ENCODE measurements at places on chromosomes 3 and 15.

GRCh38 chr3:38260474-38260873, 5.1 kb upstream of the SLC22A13 start:
- no peak for DNase-seq

- DNase-seq, result no peak
These were observed 328.4 kb upstream of the UMPS start for GRCh38 chr3:124401843-124402242.

GRCh38 chr3:122057671-122058070, 2.5 kb downstream of the CD86 start:
- no peak for DNase-seq

DNA sequence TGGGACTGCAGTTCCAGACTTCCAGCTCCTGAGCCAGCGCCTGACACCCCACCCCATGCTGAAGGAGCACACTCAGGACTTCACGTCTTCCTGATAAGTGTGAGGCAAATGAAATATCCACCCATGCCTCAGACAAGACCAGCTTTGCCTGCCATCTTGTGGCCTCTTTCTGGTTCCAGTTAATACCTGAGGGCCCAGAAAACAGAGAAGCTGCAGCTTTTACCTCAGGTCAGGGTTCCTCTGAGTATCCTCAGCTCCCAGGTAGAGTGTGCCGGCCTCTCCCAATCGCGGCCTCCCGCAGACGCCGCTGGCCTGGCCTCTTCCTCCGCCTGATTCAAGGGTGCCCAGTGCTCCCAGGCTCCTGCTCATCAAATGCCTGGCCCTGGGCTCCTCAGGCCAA, 5.1 kb upstream of the KLHL6 start:
- DNase-seq, result peak; percentile 34

DNA sequence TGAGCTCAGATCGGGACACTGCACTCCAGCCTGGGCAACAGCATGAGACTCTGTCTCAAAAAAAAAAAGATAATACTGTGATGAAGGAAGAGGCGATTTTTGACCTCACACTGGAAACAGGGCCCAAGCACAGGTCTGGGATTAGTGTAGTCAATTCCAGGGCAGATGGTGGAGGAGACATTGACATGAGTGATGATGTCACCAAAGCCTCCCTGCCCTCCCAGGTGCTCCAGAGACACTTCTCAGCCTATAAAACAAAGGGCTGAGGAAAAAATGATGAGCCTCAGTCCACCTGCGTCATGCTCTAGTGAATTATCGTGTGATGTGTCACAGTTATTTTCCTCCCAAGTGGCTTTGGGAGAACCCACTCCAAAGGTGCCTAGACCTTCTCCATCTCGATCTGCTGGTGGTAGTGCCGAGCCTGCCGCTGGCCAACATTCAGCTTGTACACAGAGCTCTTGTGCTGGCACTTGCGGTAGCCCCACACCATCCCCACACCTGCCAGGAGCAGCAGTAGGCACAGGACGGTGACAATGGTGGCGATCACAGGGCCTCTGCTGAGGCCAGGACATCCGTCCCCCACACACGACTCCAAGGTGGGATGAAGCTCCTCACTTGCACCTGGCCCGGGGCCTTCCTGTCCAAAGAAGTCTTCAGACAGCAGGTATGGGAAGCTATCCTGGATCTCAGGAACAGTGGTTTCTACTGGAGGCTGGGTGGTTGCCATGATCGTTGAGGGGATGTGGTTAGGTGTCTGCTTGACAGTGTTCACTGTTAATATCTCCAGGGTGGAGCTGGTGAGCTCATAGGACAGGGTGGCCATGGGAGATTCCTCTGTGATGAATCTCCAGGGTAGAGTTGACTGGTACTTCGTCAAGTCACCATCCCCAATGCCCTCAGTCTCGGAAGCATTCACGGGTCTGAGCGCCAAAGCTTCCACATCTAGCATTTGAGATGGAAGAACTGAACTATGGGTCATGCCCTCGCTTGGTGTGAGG, 38.8 kb downstream of the CRTAP start:
- DNase-seq, result no peak

DNA sequence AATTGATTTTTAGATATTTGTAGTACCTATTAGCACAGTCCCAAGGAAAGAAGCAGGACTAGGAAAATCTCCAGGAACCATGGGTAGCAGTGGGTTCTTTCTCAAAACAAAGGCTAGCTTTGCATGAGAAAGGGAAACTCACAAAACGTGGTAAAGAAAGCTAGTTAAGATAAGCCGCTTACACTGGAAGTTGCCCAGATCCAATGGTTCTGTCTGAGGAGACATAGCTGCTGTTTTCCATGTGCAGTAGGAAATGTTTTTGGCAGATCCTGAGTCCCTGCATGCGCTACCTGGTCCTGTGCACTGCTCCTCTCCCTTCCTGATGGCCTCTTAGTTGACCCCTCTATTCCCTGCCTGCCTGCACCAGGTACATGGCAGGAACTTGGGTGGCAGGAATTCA, 60.4 kb downstream of the TFG start:
- no peak for DNase-seq

DNA sequence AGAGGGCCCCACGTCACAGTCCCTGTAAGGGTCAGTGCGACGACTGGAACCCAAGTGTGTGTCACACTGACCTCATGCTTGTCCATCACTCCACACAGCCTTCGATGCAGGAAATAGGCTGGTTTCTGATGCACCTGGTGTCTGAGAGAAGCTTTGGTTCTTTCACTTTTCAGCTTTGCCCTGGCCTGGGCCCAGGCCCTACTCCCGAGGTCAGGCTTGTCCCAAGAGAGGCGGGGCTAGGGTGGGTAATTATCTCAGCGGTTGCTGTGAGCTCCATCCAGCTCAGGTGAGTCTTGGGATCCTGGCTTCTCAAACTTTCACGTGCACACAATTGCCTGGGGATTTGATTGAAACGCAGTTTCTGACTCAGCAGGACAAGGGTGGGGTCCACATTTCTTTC, 19.6 kb upstream of the CHRNB4 start:
- no peak for DNase-seq

DNA sequence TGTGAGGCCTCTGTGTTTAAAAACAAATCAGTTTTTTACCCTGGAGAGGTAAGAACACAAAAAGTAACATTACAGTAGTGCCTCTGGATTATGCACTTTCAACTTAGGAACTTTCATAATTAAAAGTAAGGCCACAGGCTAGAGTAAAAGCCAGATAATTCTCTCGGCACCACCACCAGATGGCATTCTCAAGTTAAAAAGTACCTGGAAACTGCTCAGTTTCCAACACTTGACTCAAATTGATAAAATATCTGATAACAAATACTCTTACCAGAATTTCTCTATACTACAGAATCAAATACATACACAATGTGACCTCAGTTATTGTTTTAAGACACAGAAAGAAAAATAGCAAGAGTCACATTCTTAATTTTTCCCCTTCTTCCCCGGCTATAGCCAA, 19.9 kb downstream of the SPICE1 start:
- peak; percentile 67 for DNase-seq

DNA sequence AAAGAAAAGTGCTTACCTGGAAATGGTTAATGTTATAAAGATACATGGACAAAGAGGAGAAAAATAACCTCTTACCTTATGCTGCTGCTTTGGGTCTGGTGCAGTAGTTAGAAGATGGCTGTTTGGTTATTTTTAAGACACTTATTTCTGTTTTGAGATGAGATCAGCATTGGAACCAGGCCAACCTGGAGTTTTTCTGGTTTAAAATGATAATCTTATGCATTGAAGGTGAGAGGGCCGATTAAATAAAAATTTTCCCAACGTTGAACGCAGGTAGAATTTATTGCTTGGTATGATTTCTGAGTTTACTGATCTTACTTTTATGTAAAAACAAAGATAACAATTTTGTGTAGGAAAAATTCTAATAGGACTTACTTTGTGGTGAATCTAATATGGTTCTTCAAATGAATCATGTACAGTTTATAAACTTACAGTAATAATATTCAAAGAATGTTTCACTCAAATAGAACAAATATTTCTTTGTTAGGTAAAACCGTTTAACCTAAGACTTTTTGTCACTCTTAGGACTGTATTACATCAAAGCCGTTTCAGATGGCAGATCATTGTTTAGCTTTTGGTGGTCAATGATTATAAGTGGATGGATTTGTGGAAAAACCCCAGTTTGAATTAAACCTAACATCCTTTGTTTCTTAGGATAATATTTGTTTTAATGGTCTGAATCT, 14.9 kb downstream of the UBE2E2 start:
- DNase-seq, result no peak

GRCh38 chr3:180466401-180467011, 135.5 kb upstream of the TTC14 start:
- DNase-seq, result no peak

DNA sequence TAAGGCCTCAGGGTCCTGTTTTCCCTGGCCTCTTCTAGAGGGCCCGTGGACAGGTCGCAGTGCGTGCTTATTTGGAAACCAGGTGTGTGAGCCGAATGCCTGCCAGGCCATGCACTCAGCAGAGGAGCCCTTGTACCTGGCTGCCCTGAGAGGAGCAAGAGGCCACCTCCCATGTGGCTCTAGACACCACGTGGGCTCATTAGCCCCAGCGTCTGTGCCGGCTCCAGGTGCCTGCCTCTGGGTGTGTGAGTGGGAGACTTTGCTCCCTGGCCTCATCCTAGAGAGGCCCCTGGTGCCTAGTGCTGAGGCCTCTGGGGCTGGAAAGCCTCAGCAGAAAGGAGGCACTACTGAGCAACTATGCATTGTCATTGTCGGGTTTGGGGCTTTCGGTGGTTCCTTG, 50.4 kb downstream of the KLF13 start:
- no peak for DNase-seq

DNA sequence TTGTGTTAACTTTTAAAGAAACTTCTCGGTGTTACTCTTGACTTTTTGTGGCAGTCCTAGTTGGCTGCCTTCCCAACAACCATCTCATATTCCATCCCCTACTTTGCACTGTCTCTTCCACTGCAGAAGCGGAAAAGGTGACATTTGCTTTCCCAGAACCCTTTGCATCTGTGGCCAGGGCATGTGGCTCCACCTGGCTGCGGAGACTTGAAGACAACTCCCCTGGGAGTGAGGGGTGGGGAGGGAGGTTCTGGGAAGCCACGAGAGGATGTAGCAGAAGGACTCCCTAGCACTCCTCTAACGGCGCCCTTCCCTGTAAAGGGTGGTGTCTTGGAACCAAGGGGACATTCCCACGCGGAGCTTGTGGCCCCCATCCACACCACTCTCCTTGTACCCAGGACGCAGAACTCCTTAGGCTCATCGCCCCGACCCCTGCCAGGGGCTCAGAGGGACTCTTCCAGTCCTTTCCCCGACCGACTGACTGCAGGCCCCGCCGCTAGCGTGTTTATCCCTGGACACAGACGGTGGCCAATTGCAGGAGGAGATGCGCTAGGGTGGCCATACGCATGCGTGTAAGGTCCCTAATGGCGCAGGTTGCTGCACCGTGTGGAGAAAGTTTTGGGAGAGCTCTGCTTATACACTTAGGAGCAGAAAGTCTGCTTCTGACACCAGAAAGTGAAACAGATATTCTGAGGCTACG, 33.2 kb upstream of the SECISBP2L start:
- DNase-seq, result no peak

DNA sequence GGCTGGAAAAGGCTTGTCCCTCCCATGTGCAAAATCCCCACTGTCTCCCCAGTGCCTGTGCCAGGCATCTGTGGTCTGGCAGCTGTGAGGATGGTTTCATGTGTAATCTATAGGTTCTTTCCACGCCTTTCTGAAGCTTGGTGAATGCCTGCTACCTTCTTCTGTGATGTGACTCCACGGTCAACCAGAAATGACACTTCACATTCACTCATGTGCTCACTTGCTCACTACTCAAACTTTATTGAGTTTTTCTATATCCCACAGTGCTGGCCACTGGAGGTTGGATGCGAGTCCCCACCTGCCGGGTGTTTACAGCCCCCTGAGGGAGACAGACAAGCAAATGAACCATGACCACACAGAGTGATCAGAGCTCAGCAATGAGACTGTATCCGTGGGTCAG, 27.9 kb upstream of the TLE3 start:
- DNase-seq, result no peak

DNA sequence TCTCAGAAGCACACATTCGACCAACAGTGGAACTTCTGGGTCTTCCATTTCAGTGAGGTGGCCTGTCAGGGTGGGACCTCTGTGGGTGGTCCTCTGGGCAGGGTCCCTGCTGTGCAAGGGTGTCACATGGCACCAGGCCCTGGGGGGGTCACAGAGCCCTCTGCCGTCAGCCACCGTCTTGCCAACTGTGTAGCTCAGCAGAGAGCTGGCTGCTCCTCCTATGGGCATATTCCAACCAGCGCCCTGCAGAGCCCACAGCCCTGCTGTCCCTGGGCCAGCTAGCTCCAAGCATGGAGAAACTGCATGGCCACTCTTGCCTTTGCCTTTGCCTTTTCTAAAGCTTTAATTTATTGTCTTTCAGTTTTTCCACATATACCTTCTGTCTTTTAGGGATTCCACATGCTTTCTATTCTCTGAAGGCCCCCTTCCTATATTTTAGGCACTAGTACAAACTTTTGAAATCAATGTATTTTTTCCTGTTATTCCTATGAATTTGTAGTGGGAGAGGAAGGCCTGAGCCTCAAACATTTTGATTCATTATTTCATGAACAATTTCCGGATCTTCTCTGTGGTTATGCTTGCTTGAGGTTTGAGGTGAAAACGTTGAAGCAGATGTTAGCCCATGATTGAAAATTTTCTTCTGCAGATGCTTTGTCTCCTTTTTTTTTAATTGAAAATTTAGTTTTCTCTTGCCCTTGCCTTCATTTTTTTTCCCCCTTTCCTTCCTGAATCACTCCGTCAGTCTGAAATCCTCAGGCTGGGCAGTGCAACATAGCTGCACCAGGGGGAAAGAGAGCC, 11.7 kb downstream of the IQCF1 start:
- DNase-seq, result no peak

GRCh38 chr3:52773361-52774065, 2.8 kb upstream of the NEK4 start:
- DNase-seq, result no peak

DNA sequence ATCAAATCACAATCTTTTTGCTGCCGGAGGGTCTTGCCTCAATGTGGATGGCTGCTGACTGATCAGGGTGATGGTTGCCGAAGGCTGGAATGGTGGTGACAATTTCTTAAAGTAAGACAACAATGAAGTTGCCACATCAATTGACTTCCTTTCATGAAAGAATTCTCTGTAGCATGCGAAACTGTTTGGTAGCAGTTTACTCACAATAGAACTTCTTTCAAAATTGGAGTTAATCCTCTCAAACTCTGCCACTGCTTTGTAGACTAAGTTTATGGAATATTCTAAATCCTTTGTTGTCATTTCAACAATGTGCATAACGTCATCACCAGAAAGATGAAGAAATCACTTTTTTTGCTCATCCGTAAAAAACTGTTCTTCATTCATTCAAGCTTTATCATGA, 65.8 kb downstream of the B3GNT5 start:
- no peak for DNase-seq

GRCh38 chr15:68354923-68355322, 77.0 kb downstream of the ITGA11 start:
- DNase-seq, result no peak

GRCh38 chr3:23108451-23109057, 94.6 kb upstream of the UBE2E2 start:
- no peak for DNase-seq

DNA sequence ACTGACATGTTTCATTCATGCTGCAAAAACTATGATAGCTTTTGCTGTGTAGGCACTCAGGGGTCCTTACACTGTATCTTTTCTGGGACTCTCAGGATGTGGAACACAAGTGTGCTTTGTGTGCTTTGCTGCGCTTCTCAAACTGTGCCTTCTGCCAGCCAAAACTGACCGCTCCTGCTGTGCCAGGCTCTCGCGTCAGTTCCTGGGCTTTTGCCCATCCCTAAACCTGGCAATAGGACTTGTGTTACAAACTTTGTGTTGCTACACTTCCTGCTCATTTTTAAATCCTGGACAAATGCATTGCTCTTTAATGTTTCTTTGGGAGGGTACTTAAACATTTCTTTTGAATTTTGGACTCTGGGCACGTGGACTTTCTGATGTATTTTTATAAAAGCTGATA, 60.3 kb downstream of the DIPK2A start:
- no peak for DNase-seq

GRCh38 chr15:28876845-28877185, 9.0 kb upstream of the APBA2 start:
- no peak for DNase-seq

All from CD4-positive, alpha-beta T cell treated with Interleukin-17A for 1 hour (primary cell).